CD4-positive, alpha-beta T cell treated with Interleukin-6 at 100 ng/mL for 8 hours (primary cell): ENCODE measurements at places on chromosomes 1 and 21.

- no peak for DNase-seq
Observed at GRCh38 chr1:145710291-145711027, 3.3 kb upstream of the PDZK1 start.

DNA sequence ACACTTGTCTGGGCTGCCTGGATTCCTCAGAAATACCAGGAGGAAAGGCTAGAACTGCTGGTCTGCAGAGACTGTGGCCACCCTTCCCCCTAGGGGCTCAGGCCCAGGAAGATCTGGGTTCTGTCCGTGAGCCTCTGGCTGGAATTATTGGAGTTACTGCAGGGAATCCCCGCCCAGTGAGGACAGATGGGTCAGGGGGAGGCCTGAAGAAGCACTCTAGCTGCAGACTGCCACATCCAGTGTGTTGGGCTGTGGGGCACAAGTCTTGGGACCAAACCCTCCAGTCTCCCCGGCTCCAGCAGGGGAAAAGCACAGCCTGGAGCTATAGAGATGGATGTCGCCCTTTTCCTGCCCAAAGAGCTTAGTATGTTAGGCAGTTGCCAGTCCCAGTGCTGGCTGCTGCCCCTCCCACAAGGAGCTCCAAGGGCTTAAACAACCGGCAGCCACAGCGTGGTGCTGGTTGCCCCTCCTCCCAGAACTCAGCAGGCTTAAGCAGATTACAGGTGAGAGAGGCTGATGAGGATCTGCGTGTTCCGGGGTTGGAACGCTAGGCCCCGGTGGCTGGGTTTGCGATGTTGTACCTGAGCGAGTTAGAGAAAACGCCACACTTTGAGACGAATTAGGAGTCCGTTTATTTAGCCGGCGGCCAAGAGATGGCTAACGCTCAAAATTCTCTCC is 255.5 kb upstream of the LRRC7 start:
- no peak for DNase-seq

GRCh38 chr1:215345766-215346165 is 221.3 kb upstream of the KCTD3 start:
- no peak for DNase-seq

- DNase-seq: no peak
Observed at GRCh38 chr1:248783367-248783766, 27.8 kb upstream of the LYPD8 start.

- DNase-seq: peak; percentile 48
Observed at GRCh38 chr1:39639305-39640130, at the start of gene HEYL. TSS of gene HEYL (minus strand) at chr1:39639643. CDS start at chr1:39639625, 18 bp downstream.

DNA sequence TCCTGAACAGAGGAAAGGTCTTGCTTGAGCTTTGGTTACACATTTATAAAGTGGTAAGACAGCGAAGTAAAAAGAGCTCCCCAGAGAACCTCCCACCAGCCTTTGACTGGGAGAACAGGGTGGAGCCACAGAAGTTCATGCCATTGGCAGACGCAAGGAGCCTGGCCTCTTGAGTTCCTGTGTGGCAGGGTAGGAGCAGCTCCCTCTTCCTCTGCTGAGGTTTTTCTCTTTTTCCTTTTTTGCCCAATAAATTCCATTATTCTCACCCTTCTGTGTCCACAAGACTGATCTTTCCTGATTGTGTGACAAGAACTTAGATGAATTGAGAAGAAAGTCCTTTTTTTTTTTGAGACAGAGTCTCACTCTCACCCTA is 4.3 kb downstream of the THEM4 start:
- peak; percentile 84 for DNase-seq

DNA sequence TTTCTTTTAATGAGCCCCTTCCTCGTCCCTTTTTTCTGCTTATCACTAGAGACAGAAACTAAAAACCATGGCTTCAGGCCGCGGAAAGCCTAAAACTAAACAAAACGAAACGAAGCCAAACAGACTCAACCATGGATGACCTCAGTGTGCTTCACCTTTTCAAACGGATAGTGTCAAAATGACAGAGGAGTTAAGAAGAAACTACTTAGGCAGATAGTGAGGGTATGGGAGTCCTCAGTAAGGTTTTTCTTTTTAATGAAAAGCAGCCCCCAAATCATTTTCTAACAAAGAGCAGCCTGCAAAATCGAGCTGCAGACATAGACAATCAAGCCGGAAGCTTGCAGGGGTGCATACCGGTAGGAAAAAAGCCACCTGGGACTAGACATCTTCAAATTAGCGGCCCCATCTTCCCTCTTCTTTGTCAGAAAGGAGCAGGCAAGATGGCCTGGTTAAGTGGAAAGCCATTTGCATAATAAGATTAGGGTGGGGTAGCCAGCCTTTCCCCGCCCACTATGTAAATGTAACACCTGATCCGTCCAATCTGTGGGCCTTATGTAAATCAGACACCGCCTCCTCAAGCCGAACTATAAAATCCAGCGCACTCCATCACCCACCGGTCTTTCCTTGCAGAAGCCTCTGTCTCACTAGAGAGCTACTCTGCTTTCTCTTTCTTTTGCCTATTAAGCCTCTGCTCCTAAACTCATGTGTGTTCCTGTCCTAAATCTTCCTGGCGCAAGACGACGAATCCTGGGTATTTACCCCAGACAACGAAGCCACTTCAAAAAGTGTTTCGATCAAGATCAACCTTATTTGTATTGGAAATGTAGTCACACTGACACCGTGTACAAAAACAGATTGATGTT is 6.2 kb upstream of the ERO1B start:
- no peak for DNase-seq

DNA sequence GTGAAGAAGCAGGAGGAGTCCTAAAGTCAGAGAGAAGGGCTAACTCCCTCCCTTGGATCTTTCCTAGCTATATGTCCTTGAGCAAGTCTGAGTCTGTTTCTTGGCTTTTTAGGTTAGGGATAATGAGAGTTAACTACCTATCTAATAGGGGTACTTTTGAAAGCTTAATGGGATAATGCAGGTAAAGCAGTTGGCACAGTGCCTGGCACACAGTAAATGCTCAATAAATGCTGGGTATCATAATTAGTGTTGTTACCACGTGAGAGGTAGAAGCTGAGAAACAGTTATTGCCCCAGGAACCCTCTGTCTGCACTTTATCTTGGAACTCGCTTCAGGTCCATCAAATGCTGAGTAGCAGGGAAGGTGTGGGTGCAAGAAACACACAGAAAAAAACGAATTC is 5.5 kb downstream of the LRRN2 start:
- DNase-seq: no peak

DNA sequence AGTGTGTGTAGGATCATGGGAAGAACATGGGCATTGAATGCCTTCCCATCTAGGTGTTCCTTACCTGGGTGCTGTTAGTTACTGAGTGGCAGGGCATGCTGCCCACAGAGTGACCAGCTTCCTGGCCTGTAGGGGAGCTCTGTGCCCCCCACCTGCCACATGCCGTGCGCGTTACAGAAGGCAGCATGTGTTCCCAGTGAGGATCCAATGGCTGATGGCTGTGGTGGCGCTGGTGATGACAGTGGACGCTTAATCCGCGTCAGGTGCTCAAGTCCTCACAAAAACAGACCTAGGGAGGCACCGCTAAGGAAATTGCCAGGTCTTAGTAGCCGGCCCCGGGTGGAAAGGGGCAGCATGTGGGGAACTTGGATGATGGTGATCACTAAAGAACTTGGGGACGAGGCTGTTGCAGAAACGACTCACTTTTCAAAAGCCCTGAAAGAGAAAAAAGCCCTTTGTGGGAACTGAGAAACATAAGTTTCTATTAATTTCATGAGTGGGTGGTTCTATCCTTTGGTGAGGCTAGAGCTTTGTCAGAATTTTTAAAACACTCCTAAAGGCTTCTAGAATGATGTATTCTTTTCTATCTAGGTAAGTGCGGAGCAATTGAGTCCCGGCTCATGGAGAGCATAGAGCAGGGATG is 93.2 kb downstream of the PRDM2 start:
- DNase-seq: no peak
